MM.1S (cell line): ENCODE measurements at places on chromosomes 11 and 22.

DNA sequence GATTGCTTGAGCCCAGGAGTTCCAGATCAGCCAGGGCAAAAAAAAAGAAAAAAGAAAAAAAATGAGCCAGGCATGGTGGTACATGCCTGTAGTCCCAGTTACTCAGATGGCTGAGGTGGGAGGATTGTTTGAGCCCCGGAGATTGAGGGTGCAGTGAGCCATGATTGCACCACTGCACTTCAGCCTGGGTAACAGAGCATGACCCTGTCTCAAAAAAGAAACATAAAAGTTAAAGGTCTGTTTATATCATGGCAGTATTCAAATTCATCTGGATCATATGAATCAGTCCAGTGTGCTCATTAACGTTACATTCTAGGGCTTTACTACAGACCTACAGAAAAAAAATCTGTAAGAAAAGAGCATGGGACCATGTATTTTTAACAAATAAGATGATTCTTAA is 13.9 kb downstream of the HSD17B12 start:
- DNase-seq: no peak

DNA sequence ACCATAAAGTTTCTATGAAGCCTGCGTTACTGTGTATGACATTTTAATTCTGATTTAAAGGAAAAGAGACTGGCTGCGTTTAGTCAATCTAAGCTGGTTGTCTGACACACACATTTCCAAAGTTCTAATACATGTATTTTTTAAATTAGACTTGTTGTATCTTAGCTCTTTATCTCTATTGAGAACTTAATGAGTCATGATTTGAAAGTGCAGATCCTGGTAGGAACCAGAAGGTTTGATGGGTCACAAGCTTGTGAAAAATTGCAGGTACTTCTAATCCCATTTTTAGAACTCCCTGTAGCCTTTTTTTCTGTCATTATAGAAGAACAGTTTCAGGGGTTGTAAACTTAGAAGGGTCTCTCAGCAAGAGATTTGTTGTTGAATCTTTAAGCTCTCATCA is 210.3 kb downstream of the DDX10 start:
- no peak for DNase-seq

DNA sequence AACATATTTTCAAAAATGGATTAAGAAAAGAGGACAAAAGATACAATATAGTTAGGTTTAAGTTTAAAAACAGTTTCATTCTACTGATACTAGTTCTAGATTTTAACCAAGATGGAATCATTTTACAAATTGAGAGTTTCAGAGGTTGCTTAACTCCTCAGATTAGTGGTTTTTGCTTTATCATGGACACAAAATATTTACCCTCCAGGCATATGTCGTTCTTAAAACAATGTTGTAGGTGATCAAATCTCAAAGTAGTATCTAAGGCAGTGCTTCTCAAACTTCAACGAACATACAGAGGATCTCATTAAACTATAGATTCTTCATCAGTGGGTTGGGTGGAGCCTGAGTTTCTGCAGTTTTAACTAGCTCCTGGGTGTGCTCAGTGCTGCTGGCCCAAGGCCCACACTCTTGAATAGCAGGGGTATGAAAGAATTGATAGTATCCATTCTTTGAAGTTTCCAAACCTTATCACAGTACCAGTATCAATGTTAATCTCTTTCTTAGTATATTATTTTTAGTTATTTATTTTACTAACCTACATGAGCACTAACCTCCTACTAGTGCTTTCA is 48.0 kb downstream of the YAP1 start:
- no peak for DNase-seq

DNA sequence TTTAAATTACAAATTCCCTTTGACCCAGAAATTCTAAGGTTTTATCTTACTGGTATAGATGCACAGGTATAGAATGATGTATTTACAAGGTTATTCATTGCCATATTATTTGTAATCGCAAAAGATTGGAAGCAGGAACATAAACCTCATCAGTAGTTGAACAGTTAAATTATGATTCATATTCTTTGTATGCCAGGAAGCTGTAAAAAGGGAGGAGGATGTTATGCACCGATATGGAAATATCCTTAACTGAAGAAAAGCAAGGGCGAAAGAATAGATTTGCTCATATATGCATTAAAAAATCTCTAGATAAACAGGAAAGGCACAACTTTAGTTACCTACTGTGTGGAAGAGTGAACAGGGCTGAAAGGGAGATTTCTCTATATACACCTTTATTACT is 36.7 kb downstream of the PPFIA1 start:
- DNase-seq: no peak

GRCh38 chr22:27952091-27952490 is 33.0 kb upstream of the PITPNB start:
- no peak for DNase-seq

GRCh38 chr11:129815596-129816461 is at the start of gene TMEM45B:
Gene TMEM45B, plus strand, starts transcription at chr11:129815848. Its CDS starts 36,635 bp downstream, at chr11:129852483.
- DNase-seq: no peak

- no peak for DNase-seq
These were observed 551.4 kb downstream of the BUD13 start for GRCh38 chr11:116221351-116221750.

DNA sequence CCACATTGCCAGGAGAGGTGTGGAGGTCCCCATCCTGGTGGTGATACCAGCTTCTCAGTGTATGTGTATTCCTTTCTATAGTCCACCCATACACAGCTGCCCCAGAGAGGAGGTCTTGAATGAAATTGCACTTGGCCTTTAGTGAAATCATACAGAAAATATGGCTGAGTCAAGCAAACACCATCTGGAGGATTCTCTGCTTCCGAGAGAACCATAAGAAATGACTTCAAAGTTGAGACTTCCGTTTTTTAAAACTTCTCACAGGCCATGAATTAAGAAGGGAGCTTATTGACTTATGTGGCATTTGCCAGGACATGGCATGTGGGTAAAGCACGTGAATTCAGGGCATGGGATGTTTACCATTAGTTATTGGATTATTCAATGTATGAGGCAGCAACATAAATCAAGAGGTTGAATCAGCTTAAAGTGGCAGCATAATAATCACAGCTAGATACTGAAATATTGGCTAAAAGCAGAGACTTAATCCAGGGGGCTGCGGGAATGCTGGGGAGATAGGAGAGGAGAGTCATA is 119.1 kb upstream of the MTNR1B start:
- peak; percentile 23 for DNase-seq

DNA sequence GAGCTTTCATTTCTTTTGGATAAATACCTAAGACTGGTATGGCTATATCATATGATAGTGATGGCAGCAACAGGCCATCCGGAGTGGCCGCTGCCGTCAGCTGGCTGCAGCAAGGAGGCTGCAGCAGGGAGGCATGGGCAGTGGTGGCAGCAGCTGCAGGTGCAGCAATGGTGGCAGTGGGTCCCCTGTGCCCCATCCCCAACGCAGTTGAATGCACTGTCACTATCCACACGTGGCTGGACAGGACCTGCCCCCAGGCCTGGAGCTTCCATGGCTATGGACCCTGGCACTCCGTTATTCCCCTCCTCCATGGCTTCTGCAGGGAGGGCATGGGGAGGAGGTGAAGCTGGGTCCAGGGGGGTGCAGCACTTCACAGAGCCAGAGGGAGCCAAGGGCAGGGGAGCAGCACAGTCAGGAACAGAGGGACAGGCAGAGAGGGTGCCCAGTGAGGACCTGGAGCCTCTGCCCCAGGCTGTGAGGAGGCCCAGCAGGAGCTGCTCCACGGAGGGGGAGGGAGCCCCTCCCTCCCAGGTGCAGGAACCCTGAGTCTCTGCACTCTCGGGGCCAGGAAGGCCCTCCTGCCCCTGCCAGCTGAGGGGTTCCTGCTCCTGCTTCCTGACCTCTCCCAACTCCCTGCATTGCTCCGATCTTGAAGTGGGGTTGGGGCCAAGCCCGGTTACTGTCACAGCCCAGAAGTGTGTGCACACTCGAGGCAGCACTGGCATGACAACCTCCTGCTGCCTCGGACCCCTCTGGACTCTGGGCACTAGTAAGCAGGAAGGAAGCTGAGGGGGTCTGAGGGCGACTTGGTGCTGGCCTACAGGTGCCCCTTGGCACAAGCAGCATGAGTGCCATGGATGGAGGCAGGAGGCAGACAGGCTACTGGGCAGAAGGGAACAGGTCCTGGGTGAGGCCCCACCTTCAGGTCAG is 466.3 kb downstream of the GUCY1A2 start:
- no peak for DNase-seq

- DNase-seq: no peak
These were observed 15.9 kb upstream of the CDC42EP2 start for GRCh38 chr11:65298655-65299179.

- DNase-seq: no peak
These were observed 3.4 kb downstream of the GUCY1A2 start for GRCh38 chr11:107014871-107015270.

- DNase-seq: peak; percentile 35
These were observed 3.1 kb downstream of the ENDOD1 start for GRCh38 chr11:95092549-95093324.

GRCh38 chr11:7469351-7469865 is 15.9 kb upstream of the OLFML1 start:
- no peak for DNase-seq

DNA sequence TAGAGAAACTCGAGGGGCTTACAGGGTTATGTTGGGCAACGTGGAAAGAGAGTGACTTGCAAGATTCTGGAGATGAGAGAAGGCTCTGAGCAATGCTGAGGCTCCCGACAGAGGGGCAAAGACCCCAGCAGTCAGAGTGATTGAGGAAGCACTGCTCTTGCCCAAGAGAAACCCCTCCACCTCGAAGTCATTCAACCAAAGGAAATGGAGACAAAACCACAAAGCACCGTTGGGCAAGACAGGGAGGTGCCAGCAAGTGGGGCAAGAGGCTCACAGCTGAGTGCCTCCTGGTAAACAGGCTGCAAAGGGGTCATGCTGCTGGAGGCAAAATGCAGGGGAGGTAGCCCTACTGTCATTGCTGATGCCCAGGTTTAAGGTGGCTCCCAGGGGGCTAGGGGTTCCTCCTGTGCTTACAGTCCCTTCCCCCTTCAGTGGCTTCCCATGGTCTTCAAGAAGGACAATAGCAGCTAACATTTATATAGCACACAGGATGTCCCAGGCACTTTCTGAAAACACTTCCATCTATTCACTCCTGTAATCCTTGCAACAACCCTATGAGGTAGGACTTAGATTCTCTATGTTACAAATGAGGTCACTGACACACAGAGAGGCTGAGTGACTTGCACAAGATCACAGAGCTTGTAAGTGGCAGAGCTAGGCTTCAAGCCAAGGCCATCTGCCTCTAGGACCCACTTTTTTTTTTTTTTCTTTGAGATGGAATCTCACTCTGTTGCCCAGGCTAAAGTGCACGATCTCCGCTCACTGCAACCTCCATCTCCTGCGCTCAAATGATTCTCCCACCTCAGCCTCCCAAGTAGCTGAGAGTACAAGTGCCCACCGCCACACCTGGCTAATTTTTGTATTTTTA is 18.1 kb upstream of the MYH9 start:
- DNase-seq: peak; percentile 85

DNA sequence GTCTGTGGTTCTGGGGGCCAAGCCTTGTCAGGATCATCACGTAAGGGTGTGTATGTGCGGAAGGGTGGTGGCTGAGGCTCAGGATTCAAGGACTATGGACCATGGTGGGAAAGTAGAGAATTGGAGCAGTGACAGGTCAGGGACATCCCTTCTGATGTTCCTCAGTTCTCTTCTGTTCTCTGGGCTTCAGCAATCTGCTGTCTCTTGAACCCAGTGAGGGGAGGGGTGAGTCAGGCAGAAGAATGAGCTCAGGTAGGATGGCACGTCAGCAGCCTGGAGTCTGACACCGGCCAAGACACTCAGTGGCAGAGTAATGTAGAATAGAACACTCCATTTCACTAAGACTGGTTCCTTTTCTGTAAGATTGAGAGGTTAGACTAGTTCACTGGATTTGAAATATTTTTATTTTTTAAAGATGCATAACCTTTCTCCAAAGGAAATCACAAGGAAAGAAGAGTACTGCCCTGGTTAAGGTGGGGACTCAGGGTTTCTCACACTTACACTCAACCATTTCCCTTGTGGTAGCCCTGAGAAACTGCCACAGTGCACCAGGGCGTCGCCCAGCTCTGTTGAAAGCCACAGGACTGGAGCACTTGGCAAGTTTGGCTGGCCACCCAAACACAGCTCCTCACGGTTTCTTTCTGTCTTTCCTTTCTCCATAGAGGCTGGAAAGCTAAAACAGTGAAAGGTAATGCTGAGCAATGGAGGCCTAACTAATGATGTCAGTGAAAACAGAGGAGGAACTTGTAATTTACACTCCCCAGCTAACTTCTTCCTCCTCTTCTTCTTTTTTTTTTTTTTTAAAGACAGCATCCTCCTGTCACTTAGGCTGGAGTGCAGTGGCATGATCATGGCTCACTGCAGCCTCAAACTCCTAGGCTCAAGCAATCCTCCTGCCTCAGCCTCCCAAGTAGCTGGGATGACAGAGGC is 23.1 kb upstream of the MICAL2 start:
- peak; percentile 62 for DNase-seq

DNA sequence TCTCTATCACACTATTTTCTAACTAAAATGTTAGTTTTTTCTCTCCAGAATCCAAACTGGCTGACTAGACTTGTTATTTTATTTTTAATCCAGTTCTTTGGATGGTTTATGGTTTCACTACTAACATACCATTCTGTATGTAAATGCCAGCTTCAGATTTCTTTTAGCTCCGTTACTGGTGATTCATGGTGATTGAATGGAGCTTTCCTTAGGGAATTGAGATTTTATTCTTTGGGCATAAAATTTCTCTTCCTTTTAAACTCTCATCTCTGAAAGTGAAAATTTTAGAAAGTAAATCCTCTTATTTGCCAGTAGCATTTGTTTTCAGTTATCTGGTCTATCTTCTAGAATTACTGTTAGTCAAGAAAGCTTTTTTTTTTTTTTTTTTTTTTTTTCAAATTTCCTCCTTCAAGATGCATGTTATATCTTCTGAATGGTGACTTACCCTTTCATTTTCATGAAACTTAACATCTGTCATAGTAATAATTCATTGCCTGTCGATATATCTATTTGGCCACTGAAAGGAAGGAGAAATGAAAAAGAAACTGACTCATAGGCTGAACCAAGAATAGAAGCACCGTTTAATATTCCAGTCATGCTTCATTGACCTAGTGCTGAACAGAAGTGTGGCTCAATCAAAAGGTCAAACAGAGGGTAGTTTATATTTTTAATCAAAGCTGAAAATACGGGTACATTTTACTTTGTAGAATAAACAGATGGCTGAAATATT is 6.4 kb downstream of the ENDOD1 start:
- peak; percentile 55 for DNase-seq

DNA sequence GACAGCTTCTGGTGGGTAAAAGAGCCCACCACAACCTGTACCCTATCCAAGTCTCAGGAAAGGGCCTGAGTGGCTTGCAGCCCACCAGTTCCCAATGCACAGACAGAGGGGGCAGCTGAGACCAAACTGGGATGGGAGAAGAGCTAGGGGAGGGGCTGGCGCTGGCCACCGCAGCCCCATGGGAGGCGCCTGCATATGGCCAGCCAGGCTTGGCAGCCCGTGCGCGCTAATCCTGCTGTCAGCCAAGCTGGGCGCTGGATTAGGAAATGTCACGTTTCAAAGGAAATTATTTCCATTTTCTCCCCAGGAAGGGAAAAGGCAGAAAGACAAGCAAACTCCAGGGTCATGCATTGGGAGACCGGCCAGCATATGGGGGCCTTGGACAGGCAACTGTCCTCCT is 236.8 kb downstream of the BUD13 start:
- DNase-seq: no peak
